ENCODE measurements at places on chromosomes 3 and 15.

DNA sequence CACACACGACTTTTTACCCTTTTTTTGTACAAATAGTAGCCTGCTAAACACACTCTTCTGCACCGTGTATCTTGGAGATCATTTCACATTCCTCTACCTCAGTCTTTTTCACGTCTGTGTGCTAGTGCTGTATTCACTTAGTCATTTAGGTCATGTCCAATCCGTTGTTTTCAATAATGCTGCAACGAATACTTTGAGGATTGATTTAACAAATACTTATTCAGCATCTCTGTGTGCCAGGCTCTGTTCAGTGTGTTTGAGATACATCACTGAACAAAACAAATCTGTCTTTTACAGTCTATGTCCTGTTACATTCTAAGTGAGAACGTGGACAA, 882 bp downstream of the JMJD7 start:
- DNase-seq: no peak

DNA sequence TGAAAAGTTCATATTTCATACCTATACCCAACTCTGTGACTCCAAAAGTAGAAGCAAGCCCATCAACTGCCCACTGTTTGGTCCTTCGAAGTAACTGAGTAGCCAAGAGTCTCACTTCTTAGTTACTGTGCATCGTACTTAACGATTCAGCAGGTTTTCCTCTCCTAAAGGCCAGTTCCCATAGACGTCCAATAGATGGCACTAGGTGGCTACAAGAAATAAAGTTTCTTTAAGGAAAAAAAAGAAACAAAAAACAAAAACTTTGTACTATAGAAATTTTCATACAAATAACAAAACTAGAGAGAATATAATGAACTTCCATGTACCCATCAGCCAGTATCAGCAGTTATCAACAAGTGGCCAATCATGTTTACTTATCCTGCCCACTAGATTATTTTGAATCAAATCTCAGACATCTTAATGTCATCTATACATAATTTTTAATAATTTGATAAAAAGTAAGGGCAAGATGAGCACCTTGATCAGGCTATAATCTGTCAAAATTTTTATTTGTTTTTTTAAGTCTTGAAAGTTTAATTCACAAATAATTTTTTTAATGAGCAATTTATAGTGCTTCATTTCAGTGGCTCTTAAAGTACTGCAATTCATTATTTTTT, 63.8 kb upstream of the ACP3 start:
- DNase-seq: no peak

DNA sequence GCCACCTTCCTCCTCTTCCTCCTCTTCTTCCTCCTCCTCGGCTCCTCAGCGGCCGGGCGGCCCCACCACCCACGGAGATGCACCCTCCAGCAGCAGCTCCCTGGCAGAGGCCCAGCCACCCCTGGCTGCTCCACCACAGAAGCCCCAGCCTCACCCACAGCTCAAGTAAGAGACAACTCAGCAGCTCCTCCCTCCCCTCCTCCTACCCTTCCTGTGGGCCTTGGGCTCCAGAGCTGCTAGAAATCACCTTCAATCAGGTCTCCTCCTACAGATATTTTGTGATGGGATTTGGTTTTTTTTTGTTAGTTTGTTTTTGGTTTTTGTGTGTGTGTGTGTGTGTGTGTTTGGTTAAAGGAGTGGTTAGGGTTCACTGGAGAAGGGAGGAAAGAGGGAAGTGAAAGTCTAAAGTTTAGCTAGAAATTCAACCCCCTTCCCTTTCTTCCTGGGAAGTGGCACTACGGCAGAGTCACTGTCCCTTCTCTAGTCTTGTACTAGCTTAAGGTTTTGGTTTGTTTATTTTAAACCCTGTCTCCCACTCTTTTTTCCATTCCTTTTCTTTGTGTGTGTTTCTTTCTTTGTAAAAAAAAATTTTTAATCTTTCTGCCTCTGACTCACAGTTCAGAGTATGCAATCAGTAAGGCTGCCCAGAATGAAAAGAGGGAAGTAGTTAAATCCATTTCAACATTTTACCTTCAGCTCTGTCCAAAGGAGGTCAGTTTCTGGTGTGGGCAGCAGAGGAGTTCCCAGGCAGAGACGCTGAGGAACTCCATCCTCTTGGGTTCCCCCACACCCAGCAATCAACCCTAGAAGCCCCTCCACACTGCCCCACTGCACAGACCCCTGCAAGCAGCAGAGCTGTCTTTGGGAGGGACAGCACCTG, 29.0 kb upstream of the TIMP4 start:
- DNase-seq: peak; percentile 77

DNA sequence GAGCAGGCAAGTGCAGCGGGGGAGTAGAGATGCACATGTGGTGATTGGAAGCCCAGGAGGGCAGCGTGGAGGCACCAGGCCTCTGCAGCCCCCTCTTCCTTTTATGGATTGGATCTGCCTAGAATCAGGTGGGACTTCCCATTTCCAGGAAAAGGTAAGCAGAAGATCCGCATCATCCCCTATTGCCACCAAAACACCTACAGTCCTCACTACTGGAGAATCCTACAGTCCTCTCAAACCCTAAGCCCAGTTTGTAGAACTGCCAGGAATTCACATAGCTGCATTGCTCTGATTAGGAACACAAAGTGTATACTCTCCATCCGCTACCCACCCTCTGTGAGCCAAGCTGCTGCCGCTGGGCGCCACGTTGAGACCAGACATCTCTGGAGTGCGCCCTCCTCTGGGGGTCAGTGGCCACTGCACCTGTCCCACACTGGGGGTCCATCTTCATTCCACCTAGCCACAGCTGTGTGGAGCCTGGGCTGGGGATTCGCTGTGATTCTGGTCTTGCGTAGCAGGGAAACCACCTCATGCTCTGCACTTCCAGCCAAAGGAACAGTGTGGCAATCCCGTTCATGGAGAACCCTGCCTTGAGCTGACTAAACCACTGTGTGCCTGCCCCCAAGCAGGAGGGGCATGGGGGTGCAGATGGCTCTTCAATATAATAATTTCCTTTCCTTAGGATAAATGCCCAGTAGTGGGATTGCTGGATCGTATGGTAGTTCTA, 88.9 kb upstream of the PTX3 start:
- no peak for DNase-seq

DNA sequence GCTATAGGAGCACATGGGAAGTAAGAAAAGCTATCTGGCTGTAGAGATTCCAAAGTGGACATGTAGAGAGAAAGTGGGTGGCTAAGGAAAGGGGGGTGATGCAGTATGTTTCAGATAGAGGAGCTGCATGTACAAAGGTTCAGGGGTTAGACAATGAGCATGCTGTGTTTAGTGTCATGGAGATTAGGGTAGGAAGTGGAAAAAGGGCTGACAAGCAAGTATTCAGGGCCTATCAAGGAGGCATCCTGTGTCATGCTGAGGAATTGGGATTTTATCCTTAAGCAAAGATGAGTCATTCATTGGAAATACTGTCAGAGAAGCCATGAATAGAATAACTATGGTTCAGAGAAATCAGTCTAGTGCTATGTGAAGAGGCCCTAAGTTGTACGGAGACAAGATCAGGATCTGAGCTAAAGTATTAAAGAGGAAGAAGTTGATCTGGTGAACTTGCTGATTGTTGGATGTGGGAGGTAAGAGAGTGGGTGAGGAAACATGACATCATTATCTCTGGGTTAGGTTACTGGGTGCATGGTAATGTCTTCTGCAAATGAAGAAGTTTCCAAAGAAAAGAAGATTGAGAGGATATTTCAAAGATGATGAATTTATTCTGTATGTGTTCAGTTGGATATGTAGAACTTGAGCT, 176.7 kb upstream of the GOLIM4 start:
- no peak for DNase-seq

GRCh38 chr15:69561071-69561784, 108.6 kb downstream of the RPLP1 start:
- DNase-seq: no peak

- no peak for DNase-seq
Observed at GRCh38 chr3:67655364-67656121, 1.1 kb upstream of the SUCLG2 start.

DNA sequence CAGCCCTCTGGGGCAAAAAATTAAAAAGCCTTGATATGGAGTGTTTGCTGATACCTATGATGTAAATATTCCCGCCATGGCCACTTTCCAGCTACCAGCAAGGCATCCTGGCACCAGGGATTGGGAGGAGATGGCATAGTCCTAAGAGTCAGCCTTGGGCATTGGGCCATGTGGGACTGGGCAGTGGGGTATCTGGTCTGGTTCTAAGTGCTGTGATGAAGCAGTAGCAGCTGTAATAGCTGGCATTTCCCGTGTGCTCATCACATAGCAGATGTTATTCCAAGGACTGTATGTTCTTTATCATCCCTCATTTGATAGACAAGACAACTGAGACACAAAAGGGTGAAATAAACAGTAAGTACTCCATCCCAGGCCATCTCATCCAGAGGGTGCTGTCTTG, 6.9 kb upstream of the SACM1L start:
- no peak for DNase-seq

DNA sequence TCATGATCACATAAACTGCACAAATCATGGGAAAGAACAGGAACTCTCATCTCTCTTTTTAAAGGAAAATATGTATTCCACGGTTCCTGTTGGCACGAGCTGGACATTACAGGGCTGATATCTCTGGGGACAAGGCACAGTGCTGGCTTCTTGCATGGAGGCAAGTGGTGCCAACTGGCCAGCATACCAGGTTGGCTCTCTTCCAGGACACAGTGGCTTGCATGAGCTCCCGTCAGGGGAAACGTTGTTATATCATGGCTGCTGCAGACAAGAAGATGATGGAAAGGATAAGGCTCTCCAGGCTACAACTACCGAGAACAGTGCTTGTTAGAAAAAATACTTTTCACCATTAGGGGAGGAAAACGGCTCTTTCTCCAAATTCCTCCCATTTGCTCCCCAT, 283.9 kb downstream of the RORA start:
- DNase-seq: peak; percentile 85

GRCh38 chr3:144097163-144097562, 125.5 kb downstream of the DIPK2A start:
- DNase-seq: no peak

- peak; percentile 28 for DNase-seq
Observed at GRCh38 chr3:53202331-53203015, 41.5 kb downstream of the PRKCD start.

GRCh38 chr3:19711160-19711782, 222.7 kb downstream of the EFHB start:
- no peak for DNase-seq

GRCh38 chr3:58077596-58078285, 69.5 kb downstream of the FLNB start:
- no peak for DNase-seq

GRCh38 chr15:64310036-64310435, 45.9 kb downstream of the CSNK1G1 start:
- no peak for DNase-seq

- no peak for DNase-seq
Observed at GRCh38 chr15:52331490-52332240, 36.1 kb upstream of the MYO5C start.

DNA sequence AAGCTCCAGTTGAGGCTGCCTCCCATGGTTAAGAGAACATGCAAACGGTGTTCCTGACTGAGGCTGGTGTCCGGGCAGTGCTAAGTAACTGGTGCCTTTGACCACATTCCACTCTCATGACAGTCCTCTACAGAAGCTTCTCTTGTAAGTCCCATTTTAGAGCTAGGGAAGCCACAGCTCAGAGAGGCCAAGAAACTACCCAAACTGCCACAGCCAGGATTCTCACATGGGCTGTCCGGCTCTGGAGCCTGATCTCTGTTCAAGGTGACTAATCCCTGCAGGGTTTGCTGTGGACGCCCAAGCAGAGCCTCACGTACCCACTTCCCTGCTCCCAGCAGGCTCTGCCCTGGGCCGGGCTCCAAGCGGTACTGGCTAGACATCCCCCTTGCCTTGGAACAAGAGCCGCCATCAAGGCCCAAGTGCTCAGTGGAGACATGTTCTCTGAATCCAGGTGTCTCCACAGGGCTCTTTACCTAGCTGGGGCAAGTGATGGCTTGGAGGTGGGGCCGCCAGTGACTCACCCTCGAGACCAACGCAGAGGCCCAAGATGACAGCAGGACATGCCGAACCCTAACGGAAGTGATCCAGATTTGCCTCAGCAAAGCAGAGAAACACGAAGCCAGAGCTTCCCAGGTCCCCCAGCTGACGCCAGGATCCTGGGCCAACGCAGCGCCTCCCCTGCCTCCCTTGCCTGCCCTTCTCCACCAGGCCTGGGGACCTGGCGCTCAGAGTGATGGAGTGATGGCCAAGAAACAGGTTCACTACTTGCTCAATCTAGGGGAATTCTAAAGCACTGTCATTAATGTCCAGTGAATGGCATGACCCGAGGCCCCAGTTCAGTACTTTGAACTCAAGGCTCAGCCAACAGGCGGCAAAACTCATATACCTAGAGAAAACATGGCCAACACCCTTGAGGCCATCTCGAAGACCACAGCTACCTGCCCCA, 24.4 kb downstream of the KLHL25 start:
- DNase-seq: peak; percentile 63

GRCh38 chr15:99845009-99845408, 111.8 kb upstream of the LYSMD4 start:
- no peak for DNase-seq

DNA sequence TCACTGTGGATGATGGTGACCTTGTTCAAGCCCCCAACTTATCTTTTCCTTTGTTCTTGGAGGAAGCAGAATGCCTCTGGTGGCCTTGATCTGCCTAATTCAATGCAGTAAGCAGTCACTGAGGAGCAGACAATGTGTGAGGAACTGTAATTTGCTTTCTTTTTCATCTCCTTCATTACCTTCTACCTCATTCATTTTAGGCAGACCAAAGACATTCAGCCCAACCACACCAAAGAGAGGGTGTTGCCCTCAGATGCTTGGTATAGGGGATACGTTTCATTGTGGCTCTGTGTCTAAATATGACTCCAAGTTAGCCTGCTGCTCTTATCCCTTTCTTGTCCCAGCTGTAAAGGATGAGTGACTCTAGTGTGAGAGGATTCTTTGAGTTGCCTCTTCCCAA, 15.3 kb downstream of the EXOSC7 start:
- DNase-seq: no peak

DNA sequence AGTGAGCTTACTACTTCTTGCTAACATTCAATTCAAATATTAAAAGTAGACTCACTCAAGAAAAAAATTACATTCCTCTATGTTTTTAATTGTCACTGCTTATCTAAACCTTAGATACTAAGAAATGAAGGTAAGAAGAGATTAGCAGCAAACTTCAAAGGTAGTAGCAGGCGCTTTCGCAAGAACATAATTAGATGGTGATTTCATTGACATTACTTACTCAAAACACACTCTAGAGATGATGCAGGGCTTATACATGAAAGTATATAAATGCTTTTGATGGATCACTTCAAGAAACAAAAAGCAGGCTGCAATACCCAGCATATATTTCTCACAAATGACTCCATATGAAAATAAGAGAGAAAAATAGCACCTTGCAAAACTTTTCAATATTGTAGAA, 86.8 kb downstream of the FSIP1 start:
- DNase-seq: no peak

GRCh38 chr3:62981962-62982361, 106.7 kb upstream of the CADPS start:
- DNase-seq: no peak

Data from right cardiac atrium (tissue), 5 donors.